ENCODE measurements at places on chromosomes 11 and 22. TPM values are rescaled to one million over a fixed set of nuclear protein-coding genes. Genes with fewer than 3 reads are reported as not detected.

The ZNF408 gene
- total RNA-seq, result 10.2 TPM

The CCDC73 gene
- 0.11 TPM for total RNA-seq

DNA sequence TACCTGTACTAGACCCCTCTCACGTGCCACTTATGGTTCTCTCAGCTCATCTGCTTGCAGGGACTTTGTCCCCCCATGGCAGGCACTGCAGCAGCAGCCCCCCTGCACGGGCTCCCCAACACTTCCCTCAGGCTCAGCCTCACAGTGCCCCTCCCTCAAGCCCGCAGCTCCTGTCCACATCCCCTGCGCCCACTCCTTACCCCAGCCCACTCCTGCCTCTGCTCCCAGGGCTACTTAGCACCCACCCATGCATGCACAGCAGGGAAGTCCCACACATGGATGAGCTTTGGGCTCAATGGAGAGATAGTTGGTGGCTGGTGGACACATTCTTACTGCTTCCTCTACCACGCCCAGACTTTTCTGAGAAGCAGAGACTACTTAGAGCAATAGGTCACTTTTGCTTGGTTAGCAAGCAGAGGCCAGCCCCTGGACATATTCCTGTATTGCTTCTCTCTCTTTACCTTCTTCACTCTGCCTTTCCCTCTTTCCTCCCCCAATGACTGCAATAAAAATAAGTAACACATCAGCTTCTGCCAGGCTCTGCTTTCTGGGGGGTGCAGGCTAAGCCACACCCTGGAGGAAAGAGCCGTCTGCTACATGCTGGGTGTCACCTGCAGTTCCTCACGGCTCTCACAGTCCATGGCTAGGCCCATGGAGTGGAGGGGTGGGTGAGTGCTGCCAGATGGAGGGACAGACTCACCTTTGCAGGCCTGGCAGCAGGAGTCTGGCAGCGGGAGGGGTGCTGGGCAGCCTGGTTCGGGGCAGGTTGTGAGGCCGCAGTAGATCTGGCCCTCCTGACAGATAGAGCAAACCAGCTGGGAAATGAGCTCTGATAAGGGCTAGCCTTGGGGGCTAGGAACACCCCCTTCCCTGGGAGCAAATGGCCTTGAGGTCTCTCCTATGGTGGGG is 23.4 kb downstream of the CHRDL2 start:
- peaks cover 1% of the 10 kb centered on the region for H3K27me3 ChIP-seq
- no peak for DNase-seq
- H3K4me3 ChIP-seq, result no peak overlapping the region
- no peaks in the 10 kb centered on the region for H3K4me1 ChIP-seq

GRCh38 chr11:33930317-33931021 is 38.6 kb upstream of the LMO2 start:
- no peak overlapping the region for H3K27ac ChIP-seq
- H3K4me3 ChIP-seq, result no peak overlapping the region
- H3K27me3 ChIP-seq, result peaks cover 12% of the 10 kb centered on the region
- no peaks in the 10 kb centered on the region for H3K4me1 ChIP-seq
- DNase-seq, result no peak

GRCh38 chr22:43155789-43156188 is 4.4 kb downstream of the TSPO start:
- H3K27me3 ChIP-seq, result no peaks in the 10 kb centered on the region
- no peak overlapping the region for H3K4me3 ChIP-seq
- peaks cover 9% of the 10 kb centered on the region for H3K36me3 ChIP-seq
- no peak for DNase-seq

DNA sequence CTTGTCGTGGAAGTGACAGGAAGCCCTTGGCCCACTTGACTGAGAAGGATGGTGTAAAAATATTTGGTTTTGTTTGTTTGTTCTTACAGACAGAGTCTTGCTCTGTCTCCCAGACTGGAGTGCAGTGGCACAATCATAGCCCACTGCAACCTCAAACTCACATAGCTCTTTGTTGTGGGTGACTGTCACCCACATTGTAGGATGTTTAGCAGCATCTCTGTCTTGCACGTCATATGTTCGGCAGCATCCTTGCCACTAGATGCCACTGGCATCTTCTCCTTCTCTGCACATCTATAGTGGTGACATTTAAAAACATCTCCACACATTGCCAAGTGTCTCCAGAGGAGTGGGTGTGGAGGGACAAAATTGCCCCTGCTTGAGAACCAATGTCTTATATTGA is 56.8 kb downstream of the PRR5L start:
- peaks cover 5% of the 10 kb centered on the region for H3K27me3 ChIP-seq
- H3K36me3 ChIP-seq, result no peaks in the 10 kb centered on the region
- peak overlapping the region; percentile 2 for H3K27ac ChIP-seq
- H3K4me1 ChIP-seq, result peaks cover 64% of the 10 kb centered on the region

DNA sequence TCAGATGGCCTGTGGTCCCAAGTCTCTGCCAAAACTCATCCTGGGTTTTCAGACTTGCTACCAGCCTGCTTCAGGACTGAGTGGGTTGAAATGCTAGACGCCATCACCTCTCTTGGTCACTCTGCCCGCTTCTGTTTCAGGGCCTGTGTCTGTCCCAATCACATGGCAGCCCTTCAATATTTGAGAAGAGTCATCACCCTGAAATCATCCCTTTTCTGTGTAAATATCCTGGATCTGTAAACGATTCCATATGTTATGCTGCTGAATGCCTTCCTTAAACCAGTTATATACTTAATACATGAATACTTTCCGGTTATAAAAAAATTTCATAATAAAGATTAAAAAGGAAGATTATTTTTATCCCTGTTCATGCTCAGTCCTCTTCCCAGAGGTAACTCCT is 39.8 kb upstream of the TLCD5 start:
- H3K27me3 ChIP-seq, result peaks cover 29% of the 10 kb centered on the region
- no peak for DNase-seq
- H3K27ac ChIP-seq, result no peak overlapping the region
- H3K4me3 ChIP-seq, result no peak overlapping the region

DNA sequence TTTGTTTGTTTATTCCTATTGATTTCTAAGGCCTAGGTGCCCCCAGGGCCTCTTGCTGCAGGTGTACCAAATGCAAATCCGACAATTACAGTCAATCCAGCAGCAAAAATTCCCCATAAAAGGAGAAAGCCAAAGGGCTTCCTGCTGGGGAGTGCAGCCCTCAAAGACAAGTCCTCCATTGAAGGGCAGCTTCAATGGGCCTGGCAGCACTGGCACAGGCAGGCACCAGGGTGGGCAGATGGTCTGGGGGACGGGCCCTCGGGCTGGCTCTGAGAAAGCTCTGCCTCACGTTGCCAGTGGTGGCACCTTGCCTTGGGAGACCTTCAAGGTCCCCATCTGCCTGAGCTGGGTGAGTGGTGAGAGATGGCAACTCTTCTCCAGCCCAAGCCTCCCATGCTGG is 128.0 kb downstream of the DSCAML1 start:
- H3K27ac ChIP-seq, result no peak overlapping the region
- no peaks in the 10 kb centered on the region for H3K36me3 ChIP-seq
- H3K4me1 ChIP-seq, result no peaks in the 10 kb centered on the region
- no peak overlapping the region for H3K4me3 ChIP-seq
- no peak for DNase-seq

- H3K4me3 ChIP-seq, result no peak overlapping the region
- H3K27ac ChIP-seq, result no peak overlapping the region
- H3K27me3 ChIP-seq, result no peaks in the 10 kb centered on the region
These were observed 12.1 kb upstream of the BBOX1 start for GRCh38 chr11:27028561-27028965.

The MN1 gene
- 0.09 TPM for total RNA-seq

The KRTAP5-9 gene
- not detected for total RNA-seq
